Mucosa of descending colon (tissue), 3 donors: ENCODE measurements at places on chromosomes 7 and 10.

- DNase-seq: no peak
Observed at GRCh38 chr7:2227699-2228098, 5.0 kb downstream of the MAD1L1 start.

GRCh38 chr7:157570531-157571200 lies 233.9 kb downstream of the DNAJB6 start:
- no peak for DNase-seq

DNA sequence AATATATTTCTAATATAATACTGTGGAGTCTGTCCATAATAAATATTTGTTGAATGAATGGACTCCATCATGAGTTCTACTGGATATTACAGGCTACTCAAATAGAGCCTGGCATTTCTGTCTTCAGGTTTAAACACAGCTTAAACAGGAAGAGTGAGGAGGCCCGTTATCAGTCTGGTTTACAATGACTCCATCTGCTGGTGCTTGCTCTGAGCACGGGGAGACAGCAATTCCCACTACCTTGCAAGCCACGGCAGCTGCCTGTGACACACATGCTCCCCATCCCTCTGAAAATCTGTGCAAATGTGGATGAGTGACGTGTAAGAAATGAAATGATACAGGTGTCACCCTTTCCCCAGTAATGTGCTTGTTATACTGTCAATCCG lies 293.5 kb upstream of the IMMP2L start:
- DNase-seq: no peak

DNA sequence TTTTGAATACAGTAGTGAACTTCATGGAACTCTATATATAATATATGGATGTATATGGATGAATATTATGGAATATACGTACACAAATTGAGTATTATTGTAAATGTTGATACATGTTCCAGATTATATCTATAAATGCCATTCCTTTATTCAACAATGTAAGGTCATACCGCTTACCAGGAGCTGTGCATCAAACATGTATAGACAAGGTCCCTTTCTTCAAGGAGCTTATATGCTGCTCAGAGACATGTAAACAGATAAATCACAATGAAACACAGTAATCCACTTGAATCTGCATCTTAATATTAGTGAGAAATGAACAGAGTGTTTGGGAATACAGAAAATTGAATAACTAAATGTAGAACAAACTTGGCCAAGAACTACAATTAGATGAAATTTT lies 898 bp upstream of the SEM1 start:
- DNase-seq: no peak

GRCh38 chr10:21511946-21512572 lies 13.4 kb downstream of the SKIDA1 start:
- DNase-seq: no peak

GRCh38 chr10:7563770-7564169 lies 103.0 kb downstream of the ITIH5 start:
- no peak for DNase-seq
